ENCODE measurements at places on chromosomes 7 and 10.
A peak's percentile ranks its signal among the peaks of the same experiment; 100 is the strongest.

DNA sequence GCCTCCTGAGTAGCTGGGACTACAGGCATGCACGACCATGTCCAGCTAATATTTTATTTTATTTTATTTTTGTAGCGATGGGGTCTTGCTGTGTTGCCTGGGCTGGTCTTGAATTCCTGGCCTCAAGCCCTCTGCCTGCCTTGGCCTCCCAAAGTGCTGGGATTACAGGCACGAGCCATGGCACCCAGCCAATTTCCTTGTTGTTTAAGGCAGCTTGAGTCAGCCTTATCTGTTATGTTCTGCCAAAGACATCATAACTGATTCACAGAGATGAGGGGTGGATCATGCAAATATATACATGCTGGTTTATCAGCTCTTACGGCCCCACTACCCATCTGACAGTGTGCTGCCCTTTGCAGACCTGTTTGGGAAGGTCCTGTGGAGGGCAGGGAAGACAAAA, 826.7 kb downstream of the TYW1 start:
- no peak for DNase-seq

GRCh38 chr7:81013083-81013817, 94.4 kb upstream of the SEMA3C start:
- no peak for DNase-seq

DNA sequence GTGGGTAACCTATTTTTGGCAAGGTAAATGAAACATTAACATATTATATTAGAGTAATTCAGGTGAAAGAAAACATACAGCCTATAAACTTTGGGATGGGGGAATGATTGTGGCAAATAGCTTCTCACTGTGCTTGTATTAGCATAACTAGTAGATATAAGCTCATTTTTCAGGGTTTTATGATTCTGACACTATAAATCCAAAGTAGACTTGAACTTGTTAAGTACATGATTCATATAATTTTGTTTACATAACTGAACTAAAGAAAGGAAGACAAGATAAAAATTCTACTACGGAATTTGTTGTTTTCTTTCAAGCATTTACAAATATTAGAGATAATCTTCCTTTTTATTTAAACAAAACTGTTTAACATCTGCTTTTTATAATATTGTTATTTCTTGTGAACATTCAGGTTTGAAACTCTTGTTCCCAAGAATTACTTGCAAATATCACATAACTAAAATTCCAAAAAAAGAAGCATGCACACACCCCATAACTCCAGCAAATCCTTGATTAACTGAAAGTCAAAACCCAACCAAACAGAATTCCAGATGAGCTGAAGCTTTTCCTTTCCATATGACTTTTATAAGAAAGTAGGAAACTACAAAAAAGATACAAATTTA, 142.3 kb downstream of the JAZF1 start:
- no peak for DNase-seq

DNA sequence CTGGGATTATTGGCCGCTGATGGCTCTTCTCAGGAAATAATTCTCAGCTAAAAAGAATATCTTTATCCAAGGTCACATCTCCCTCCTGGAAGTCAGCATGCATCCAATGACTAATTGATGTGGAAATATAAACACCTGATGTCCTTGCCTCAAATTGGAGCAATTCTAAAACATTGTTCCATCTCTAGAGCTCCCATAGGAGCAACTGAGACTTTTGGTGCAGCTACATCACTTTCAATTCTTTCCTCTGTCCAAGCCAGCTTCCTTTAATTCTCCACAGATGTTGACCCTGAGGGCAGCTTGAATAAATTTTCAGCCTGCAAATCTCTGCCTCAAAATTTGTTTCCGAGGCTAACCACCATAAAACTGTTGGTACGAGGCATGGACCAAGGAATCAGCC, 43.9 kb upstream of the KCND2 start:
- no peak for DNase-seq

GRCh38 chr7:92767437-92767836, 68.9 kb downstream of the CDK6 start:
- no peak for DNase-seq

DNA sequence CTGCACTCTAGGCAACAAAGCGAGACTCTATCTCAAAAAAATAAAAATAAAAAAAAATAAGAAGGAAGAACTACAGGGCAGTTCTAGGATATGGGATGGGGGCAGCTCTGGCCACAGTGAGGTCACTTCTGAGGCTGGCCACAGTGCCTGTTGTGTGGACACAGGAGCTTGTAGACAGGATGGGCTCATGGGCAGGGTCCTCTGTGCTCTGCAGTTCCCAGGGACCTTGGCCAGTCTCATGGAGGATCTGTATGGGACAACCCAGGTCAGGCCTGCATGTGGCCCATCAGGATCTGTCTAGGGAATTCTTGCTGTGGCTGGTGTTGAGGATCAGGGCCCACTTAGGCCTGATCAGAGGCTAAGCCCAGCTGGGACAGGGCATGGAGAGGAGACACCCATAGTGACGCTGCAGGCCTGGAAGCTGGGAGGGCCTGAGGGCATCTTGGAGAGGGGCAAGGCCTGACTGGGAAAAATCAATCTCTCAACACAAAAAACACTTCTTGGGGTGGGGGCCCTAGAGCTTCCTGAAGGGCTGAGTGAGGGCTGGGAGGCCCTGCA, 19.4 kb upstream of the PAX2 start:
- DNase-seq, result no peak

DNA sequence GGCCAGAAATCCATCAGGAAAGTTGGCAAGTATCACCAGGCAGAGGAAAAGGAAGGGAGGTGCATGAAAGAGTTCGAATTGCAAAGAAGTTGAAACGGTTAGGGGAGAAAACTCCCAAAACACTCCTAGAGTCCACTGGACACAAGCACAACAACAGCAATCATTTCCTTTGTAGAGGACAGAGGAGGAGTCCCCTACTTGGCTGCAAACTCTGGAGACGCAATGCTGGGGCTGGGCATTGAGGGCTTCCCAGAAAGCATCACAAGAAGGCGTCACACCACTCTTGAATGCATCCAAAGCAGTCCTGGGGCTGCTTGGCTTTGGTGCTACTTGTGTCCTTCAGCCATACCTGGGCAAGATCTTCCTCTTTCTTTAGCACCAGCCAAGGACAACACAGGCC, 18.1 kb upstream of the SLC26A4 start:
- DNase-seq, result no peak

- no peak for DNase-seq
Measured at GRCh38 chr7:1596181-1597043, 26.6 kb upstream of the PSMG3 start.

DNA sequence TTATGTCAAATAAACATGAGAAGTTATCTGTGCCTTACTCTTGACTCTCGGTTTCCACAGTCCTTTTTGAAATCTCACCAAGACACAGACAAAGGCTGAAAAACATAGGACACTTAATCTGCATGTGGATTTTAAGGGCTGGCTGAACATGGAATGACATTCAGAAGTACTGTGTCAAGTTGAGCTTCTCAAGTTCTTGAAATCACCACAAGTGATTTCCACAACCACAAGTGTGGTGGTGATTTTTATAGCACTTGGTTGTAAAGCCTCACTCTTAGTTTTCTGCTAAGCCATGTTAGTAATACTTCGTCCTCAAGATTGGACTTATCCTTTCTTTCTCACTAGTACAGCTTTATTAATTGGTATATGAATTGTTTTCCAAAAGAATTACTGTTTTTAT, 29.6 kb downstream of the FOXP2 start:
- DNase-seq, result no peak

- peak; percentile 64 for DNase-seq
Measured at GRCh38 chr7:74275401-74275881, 13.8 kb upstream of the CLIP2 start.

GRCh38 chr7:131608116-131608500, 51.7 kb upstream of the PODXL start:
- DNase-seq, result no peak

GRCh38 chr10:96975136-96975535, 143.0 kb downstream of the LCOR start:
- DNase-seq, result no peak
